ENCODE measurements at places on chromosomes 6 and 20.

GRCh38 chr6:34213772-34214171 is 22.9 kb upstream of the HMGA1 start:
- DNase-seq = no peak

DNA sequence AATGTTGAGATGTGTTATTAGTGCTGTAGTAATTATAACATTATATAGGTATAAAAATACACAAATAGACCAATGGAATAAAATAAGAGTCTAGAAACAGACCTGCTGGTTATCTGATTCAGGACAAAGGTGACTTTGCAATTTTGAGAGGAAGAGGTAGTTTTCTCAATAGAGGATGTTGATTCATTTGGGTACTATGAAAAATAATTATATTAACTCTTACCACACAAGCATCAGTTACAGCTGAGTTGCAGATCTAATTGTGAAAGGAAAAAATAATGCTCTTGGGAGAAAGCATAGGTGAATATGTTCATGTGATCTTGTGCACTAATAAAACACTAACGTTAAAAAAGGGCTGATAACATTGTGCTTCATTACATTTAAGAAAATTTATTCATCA is 103.0 kb downstream of the BCKDHB start:
- no peak for DNase-seq

GRCh38 chr6:35476004-35476403 is 7.8 kb downstream of the RPL10A start:
- DNase-seq = no peak

- no peak for DNase-seq
These were observed 6.6 kb downstream of the MOG start for GRCh38 chr6:29663300-29664042.

- DNase-seq = no peak
These were observed 46.0 kb downstream of the VSTM2L start for GRCh38 chr20:37948956-37949355.

GRCh38 chr20:56400001-56400640 is 7.7 kb downstream of the CSTF1 start:
- DNase-seq = peak; percentile 55

- no peak for DNase-seq
These were observed 521.6 kb upstream of the SOX4 start for GRCh38 chr6:21071780-21072468.

- no peak for DNase-seq
These were observed 49.2 kb downstream of the SESN1 start for GRCh38 chr6:109045493-109045892.

DNA sequence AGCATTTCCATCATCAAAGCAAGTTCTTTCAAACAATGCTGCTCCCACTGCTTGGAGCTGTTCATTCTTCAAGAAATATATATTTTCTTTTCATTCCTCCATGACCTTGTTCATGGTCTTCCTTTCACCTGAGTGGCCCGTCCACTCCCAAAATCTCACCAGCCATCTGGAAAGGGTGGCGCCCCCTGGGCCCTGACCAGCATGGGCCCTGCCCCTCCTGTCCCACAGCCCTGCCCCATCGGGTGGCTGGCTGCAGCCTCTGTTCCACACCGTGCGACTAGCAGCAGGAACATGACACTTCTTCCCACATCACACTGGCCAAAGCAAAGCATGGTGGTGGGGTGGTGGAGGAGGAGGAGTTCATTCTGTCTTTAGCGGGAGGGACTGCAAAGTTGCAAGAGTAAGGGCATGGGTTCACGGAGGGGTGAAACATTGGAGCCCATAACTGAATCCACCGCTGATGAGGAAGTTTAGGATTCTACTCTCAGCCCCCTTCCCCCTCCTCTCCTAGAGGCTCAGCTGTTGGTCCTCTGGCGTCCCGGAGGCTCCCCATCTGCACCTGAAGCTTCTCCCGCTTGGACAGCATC is 195.2 kb upstream of the SLC24A3 start:
- no peak for DNase-seq

DNA sequence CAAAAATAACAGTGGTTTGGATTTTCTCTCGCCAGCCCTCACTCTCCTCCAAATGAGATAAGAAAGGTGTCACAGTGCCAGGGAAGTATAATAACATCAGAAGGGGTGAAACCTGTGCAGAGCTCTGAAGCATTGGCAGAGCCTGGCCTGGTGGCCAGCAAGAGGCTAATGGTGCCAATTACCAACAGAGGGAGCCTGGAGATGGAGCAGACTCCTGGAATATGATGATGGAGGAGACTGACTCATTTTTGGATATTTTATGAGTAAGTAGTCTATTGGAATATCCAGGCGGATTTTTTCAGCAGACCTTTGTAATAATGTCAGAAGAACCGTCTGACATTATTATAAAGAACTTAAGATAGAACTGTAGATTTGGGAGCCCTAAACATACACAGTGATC is 442.6 kb upstream of the MARCKS start:
- peak; percentile 26 for DNase-seq

GRCh38 chr6:138455746-138456400 is 43.4 kb downstream of the NHSL1 start:
- peak; percentile 29 for DNase-seq

DNA sequence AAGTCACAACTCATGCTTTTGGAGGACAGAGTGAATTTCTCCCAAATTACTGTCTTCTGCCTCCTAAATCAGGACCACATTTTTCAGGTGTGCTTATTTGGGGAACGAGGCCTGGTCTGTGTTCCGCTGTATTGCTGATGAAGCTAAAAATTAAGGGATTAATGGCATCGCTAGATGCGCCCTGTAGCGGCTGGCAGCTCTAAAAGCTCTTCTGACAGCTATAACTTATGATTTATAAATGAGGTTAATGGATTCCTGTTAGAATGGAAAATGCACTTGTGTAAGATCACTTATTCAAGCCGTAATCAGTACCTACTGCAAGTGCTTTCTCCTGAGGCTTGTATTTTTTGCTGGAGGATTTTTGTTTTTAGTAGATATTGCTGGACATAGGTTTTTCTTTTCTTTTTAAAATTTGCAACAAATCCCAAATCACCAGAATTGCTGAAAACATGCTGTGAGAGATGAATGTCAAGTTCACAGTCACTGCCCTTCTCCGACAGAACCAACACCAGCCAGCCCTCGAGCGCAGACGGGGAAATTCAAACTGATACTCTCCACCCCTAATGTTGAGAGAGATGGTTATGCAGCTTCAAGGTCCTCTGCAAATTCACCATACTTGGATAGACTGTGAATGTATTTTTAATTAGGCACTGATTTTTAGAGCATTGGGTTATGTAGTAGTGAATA is 49.1 kb downstream of the AKAP12 start:
- DNase-seq = no peak

- DNase-seq = no peak
These were observed 13.4 kb upstream of the MOCS1 start for GRCh38 chr6:39947611-39948068.

GRCh38 chr6:4567141-4567540 is 209.1 kb upstream of the CDYL start:
- DNase-seq = no peak

DNA sequence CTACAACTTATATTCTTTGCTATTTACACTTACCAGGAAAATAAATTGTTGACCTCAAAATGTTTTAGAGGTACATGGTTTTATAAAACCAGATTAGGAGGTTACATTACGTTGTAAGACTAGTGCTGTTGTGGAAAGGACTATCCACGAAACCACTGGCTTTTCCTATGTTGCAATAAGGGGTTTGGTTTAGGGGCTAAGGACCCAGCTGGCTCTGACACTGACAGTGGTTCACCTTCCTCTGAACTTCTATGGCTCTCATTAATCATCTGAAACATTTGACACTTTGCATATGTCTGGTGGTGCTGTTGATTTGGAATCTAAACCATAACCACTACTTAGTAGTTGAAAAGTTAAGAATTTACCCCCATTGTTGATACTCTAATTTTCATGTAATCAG is 186.7 kb downstream of the NKAIN2 start:
- no peak for DNase-seq

DNA sequence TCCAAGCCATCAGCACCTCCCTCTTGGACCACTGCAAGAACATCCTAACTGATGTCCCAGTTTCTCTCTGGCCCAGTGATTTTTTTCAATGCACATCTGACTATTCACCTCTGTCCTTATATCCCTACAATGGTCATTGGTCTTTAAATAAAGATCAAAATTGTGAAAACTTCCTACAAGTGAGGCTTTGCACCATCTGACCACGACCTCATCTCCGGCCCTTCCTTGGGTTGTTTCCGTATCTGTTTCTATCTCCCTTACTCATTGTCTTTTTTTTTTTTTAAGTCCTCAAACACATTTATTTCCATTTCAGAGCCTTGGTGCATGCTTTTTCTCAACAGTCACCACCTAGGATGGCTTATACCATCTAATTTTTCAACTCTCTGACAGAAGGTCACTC is 88.1 kb downstream of the IPCEF1 start:
- DNase-seq = no peak

DNA sequence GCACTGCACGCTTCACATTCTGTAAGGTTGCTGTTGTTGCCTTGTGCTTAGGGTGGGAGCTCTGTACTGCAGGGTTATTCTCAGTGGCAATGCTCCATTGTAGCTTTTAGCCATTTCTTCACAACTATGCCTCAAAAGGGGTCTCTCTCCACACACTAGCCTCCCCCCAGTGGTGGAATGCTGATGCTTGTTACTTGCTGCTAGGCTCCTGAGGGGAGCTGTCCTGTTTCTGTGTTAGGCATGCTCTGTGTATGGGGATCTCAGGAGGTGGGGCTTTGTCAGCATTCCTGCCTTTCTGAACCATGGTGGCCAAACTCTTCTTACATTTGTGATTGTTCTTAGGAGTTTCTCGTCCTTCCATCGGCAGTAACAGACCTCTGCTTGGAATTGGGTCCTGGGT is 18.8 kb downstream of the TMEM170B start:
- DNase-seq = no peak

DNA sequence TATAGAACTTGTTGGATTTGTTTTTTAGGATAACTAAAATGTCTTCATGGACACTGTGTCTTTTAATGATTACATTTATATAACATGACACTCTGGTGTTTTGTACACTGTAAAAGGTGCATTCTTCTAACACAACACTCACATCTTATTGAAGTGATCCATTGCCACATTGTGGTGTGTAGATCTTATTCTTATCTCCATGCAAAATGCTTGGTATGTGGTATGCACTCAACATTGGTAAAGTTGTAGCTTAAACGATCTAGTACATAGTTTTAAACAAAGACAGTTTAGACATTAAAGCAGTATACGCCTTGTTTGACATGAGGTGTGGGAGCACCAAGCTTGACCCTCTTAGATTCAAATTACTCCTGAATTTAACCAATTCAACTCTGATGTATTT is 84.7 kb downstream of the SASH1 start:
- DNase-seq = no peak

DNA sequence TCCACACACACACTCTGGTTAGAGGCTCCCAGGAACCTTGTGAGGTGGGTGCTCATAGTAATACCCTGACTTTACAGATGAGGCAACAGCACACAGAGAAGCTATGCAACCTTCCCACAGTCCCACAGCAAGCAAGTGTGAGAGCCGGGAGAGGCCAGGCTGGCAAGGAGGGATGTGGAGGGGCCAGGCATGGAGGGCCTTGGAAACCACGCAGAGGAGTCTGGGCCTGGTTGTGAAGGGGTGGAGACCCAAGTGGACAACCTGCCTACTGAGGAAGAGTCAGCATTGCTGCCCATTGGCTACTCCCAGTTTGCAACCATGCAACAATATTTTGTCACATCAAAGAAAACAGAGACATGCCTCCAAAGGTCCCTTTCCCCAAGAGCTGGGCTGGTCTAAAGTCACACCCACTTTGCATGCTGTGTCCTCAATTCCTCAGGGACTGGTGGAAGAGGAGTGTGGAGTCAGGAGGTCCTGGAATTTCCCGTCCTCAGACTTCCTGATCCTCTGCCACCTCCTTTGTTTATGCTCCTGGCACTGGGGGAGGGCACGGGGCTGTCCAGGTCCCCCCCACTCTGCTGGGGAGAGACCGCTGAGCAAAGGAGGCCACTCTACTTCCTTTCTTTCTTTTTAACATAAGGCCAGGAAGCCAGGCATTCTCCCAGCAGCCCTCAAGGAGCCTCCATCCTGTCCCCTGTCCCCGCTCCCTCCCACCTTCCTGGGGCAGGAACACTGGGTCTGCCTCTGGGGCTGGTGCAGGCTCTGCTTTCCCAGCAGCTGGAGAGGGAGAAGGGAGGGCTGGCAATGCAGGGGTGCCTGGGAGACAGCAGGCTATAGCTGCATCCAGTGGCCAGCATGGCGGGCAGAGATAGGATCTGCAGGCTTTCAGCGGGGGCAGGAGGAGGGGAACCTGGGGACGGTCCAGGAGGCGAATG is 68.3 kb downstream of the NOL4L start:
- no peak for DNase-seq

GRCh38 chr6:47132724-47133123 is 90.6 kb upstream of the ADGRF1 start:
- DNase-seq = peak; percentile 66

DNA sequence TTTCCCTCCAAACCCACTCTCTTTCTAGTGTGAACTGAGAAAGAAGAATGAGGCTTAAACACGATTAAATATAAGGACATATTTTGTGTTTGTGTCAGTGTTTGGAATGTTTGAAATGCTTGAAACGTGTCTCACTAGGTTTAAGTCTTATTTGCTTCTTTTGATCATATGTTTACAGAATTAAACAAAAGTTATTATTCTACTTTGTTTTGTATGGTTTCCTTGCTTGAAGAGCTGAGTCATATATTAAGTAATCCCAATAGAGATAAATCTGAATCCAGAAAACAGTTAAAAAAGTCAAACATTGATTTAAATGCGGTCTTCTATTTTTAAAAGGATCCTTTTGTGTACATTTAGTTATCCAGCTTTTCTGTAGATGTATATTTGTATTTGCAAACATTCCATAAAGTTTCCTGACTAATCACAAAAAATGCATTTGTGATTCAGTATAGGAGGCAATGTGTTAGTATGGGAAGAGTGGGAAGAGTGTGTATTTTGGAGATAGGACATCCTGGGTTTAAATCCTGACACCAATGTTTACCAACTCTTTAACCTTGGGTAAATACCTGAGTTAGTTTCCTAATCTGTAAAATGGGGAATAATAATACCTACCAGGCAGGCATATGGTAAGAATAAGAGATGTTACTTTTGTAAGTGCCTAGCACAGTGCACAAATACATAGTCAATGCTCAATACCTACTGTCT is 72.9 kb downstream of the TSBP1 start:
- no peak for DNase-seq

DNA sequence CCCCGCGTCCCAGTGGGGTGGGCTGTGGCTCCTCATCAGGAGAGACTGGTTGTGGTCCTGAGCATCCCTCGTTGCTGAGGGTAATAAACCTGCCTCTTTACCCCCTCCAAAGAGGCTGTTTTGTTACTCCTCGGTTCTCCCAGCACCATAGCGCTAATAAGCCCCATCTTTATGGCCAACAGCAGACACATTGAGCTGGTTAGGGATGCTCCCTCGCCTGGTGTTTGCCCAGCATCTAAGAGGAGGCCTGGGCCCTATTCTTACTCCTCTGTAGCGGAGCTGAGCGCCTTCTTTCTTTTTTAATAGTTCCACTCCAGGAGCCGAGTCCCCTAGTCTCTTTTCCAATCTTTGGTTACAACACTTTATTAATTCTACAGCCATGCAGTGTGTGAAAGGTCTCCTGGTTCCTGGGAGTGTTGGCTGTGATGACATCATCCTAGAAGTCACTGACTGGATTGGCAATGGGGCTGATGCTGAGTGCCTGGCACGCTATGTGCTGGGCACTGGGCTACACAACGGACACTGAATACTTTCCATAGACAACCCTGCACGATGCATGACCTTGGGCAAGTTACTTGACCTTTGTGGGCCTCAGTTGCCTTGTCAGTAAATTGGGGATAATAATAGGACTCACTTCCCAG is 50.6 kb upstream of the CCDC167 start:
- DNase-seq = no peak

GRCh38 chr6:24935366-24936152 is at the start of gene RIPOR2:
Gene RIPOR2, minus strand, starts transcription at chr6:24935960. Its CDS starts 62 bp downstream, at chr6:24935898.
- DNase-seq = no peak

GRCh38 chr20:56875803-56876202 is 246.7 kb downstream of the TFAP2C start:
- DNase-seq = no peak
